T-helper 2 cell (primary cell): ENCODE measurements at places on chromosomes 7 and 10.

- DNase-seq, result no peak
These were observed 23.1 kb downstream of the ADAMTS14 start for GRCh38 chr10:70695241-70696030.

DNA sequence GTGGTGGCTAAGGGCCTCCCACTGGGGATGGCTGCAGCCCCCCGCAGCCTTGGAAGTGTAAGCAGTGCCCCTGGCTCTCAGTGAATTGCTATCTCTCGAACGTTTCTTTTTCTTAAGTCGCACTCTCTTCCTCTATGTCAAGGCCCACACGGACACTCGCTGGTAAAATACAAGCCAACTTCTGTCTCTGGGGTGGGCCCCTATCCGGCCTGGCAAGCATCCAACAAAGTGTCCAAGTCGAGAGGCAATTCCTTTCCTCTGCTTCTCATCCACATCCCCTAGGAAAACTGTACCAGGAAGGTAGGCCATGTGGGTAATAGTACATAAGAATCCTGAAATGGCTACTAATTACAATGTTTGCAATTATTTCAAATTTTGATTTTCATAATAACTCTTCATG, 194.9 kb upstream of the MGMT start:
- DNase-seq, result no peak

- DNase-seq, result no peak
These were observed 21.7 kb upstream of the PFKP start for GRCh38 chr10:3045471-3046209.

DNA sequence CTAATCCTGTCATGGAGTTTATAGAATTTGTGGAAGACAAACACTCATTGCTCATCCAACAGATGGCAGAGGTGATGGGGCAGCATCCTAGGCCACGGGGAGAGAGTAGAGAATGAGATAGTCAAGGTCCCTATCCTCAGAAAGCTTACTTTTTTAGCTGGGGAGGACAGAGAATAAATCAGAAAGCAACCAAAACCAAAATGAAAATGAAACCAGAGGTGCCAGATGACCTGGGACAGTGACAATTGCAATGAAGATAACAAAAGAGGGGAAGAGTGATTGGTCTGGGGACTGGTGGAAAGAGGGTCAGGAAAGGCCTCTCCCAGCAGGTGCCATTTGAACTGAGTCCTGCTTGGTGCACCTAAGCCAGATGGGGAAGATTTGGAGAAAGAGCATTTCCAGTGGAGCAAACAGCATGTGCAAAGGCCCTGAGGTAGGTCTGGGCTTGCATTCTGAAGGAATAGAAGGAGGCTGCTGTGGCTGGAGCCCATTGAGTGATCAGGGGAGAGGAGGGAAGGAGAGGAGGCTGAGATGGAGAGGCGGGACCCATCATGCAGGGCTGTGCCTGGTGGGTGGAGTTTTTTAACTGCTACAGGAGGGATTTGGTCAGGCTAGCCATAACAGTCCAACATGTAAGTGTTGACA, 164.1 kb downstream of the RPS24 start:
- DNase-seq, result no peak

GRCh38 chr7:12570168-12570533, 369 bp upstream of the SCIN start:
- DNase-seq, result no peak

DNA sequence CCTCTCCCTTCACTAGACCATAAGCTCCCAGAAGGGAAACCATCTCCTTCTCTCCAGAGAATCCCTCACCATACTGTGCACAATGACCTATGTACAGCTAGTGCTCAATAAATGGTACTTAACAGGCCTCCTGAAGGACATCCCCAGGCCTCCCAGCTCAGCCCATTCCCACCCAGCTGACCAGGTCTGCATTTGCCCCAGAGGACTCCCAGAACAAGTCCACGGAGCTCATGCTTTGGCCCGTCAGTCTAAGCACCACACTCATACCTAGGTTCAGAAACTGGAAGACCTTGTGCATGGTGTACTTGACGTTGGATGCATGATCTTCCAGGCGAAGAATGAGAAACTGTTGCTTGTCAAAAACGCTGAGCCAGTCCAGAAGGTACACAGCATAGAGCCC, 81.3 kb downstream of the CHST15 start:
- no peak for DNase-seq

DNA sequence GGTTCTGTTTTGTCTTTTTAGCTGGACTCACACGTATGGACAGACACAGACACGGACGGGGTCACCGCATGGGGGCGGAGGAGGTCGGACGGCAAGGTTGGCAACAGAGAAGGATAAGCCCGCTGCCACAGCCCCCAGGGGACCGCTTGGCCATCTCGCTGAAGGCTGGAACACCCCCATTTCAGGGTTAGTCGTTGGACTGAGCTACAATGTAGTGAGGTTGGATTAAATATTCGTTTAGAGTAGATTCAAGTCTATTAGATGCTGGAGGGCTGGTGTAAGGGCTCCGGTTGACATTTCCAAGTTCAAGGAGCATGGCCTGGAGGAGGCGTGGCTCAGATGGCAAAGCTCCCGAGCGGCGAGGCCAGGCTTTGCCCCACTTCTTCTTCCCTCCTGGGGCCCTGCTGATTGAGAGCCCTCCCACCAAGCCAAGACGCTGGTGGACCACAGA, 35.2 kb downstream of the PPIF start:
- no peak for DNase-seq

- no peak for DNase-seq
These were observed 178.0 kb downstream of the MDFIC start for GRCh38 chr7:115099906-115100305.
